NCI-H524 (cell line): ENCODE measurements at places on chromosomes 1 and 21.

- no peak for DNase-seq
These were observed 41.7 kb downstream of the PKNOX1 start for GRCh38 chr21:43015906-43016540.

GRCh38 chr1:1670866-1671265, 12.1 kb upstream of the CDK11B start:
- no peak for DNase-seq

DNA sequence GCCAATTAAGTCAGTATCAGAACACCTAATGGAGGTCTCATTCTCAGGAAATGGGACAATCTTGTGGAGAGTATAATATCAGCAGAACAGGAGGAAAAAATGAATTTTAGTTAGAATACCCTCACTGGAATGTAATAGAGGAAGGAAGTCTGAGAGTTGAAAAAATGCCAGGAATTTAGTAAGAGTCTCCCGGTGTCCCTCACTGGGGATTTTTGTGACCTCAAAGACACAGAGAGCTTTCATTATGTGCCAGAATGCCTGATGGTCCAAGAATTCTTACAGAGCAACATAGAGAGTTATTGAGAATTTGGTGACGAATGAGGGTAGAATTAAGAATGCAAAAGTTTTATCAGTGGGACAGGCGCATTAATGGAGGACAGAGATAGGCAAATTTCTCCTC, 443.5 kb upstream of the B3GALT2 start:
- DNase-seq = no peak

GRCh38 chr1:24896596-24897262, 33.3 kb downstream of the RUNX3 start:
- no peak for DNase-seq

DNA sequence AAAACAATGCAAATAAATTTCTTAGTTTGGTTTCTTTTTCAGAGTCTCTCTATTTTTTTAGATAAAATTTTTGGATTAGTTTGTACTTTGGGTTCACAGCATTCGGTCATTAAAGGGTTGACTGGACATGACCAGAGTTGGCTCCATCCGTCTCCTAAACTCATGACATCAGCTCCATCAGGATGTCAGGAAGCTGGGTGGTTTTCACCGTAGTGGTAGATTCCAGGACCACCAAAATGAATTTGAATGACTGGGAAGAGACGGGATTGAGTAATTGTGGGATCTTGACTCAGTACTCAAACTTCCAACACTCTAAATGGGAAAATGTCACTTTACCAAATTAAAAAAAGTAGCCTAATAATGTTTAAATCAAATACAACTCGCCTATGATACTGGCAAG, 279.2 kb upstream of the DUSP10 start:
- DNase-seq = no peak

- DNase-seq = no peak
These were observed 25.4 kb downstream of the INTS7 start for GRCh38 chr1:212010004-212010403.

- DNase-seq = no peak
These were observed 615.4 kb downstream of the KIF26B start for GRCh38 chr1:245770156-245770555.

DNA sequence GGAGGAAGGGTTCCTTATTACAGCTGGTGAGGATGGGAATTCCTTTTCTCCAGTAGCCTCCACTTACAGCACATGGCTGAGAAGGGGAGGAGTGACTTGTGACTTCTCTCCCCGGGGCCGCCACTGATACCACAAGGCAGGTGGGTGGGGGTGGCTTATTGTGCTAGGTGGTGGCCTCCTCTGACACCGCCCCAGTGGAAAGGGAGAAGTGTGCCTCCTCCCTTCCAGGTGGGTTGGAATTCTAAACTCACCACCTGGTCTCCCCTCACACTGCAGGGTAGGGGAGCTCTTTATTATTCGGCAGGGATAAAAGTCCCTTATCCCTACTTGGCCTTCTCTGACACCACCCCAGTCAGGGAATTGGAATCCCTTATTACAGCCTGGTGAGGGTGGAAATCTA, 89.5 kb downstream of the CCDC30 start:
- DNase-seq = no peak

DNA sequence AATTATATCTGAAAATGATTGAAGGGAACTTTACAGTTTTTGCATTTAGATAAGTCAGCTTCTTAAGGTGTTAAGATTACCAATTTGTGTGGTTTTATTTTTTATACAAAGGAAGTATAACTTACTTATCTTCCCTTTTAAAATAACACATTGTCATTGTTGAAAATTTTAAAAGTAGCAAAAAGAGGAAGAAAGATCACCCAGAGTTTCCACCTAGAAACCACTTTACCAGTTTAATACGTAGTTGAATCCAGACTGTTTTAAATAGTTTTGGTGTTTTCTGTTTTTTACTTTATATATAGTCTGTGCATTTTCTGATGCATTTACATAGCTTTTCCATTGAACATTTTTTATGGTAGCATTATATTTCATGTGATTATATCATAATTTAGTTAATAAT, 6.1 kb downstream of the CCDC18 start:
- no peak for DNase-seq

DNA sequence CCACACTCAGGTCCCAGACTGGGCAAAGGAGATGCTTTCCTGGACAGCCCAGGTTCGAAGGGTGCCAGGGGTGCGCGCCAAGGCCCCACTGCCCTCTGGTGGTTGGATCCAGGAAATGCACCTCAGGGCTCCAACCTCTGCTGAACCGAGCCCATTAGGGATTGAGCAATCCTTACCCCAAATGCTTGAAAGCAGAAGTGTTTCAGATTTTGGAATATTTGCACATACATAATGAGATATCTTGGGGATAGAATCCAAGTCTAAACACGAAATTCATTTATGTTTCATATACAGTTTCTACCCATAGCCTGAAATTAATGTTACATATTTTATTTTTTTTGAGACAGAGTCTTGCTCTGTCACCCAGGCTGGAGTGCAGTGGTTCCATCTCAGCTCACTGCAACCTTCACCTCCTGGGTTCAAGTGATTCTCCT, 57.4 kb downstream of the SLC9A1 start:
- DNase-seq = peak; percentile 69

DNA sequence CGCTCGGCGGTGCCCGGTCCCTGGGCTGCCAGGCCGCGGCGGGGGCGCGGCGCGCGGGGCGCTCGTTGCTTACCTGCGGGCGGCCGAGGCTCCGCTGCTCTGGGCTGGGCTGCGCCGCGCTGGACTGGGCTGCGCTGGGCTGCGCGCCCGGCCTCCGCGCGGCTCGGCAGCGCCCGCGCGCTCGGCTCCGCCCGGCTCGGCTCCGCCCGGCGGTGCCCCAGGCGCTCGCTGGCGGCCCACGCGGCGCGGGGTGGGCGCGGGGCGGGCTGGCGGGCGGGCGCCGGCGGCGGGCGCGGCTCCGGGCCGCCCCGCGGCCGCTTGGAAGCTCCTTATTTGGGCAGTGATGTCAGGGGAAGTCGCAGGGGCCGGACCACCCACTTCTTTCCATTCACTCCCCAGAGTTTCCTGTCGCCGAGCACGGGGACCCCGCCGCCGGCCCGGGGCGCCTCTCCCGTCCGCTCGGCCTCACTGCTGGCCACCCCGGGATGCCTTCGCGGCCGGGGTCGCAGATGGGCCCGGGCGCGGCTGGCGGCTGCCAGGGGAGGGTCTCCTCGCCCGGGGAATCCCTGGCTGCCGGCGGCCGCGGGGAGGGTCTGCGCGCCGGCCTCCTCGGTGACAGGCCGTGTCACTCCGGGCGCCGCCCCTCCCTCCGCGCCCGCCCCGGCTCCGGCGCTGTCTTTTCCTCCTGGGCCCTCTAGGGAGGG, 177.7 kb upstream of the EDN2 start:
- peak; percentile 36 for DNase-seq

DNA sequence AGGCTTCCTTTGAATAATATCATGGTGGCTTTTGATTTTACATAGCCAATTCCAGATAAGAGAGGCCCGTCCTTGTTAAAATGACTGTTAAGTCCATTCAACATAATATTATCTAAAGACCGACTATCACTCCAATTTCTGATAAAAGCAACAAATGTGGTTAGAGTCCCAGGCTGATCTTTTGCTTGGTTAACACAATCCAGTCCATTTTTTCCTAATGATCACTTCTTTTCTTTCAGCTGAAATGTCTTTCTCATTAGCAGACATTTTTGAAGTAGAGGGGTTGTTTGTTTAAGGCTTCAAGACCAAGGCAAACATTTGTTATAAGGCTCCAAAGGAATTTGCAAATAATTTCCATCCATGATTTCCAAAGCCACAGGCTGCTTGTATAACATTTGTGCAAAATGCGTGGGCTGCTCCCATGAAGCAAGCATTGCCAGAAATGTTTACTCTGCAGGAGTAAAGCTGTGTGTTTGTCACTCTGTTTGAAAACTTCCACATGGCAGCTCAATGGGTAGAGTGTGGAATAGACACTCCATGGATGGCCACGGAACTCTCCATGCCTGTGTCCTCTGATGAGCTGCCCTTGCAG, 111.5 kb downstream of the PSMG1 start:
- DNase-seq = no peak

DNA sequence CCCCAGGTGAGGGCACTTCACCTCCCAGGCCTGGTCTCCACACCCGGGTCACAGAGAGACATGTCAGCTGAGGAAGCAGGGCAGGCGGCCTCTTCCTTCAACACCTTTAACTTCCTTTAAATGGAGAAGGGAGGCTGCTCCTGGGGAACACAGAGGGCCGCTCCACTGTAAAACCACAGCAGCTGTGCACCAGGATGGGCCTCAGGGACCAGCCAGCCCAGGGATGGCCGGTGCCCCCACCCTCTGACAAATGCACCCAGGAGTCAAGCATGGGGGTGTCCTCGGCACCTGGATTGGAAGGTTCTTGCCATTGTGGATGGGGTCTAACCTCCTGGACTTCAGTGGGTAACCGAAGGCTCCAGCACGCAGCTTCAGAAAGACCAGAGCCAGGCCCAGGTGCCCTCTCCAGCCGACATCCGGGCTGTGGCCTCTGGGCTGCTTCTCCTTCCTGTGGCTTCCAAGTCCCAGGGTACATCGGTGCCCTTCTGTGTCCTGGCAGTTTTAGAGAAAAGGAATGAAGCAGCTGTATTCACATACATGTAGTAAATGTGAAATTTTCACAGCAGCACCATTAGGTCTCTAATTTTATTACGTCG, 121.7 kb upstream of the COL6A1 start:
- no peak for DNase-seq

GRCh38 chr1:247435759-247436147, 19.8 kb downstream of the NLRP3 start:
- no peak for DNase-seq

- no peak for DNase-seq
These were observed 81.2 kb upstream of the TMPRSS2 start for GRCh38 chr21:41589131-41589530.

GRCh38 chr1:198496216-198497143, 44.0 kb downstream of the ATP6V1G3 start:
- no peak for DNase-seq

- peak; percentile 64 for DNase-seq
These were observed at the start of gene DOP1B for GRCh38 chr21:36156815-36157670. DOP1B (plus strand) TSS chr21:36156824; CDS start chr21:36164734, 7,910 bp downstream.

- DNase-seq = no peak
These were observed at the start of gene TEX50 for GRCh38 chr1:173635116-173635515. TEX50 (plus strand) TSS chr1:173635338; CDS start chr1:173635522, 184 bp downstream.

GRCh38 chr1:162298266-162298665, 78.4 kb downstream of the SPATA46 start:
- no peak for DNase-seq

DNA sequence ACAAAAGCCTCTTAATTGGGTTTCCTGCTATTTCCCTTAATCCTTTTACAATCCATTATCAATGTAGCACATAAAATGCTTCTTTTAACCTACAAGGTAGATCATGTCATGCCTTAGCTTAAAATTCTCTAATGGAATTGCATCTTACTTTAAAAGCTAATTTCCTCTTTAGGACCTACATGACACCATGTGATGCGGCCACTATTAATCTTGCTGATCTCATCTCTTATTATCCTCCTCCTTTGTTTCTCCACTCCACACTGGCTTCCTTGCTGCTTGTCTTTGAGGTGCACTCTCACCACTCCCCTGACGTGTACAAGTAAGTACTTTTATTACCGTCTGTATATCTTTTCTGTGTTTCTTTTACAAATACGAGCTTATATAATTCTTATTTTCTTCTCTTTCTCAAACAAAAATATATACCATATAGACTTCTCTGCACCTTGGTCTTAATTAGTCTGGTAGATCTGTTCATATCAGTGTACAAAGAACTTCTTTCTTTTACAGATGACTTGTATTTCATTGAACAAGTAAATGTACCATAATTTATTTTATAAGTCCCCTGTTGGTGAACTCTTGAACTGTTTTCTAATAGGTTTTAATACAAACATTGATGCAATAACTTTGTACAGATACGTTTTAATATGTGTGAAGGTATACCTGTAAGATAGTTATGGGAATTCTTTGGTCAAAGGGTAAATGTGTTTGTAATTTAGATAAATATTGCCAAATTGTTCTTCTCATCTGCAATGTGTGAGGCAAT, 28.2 kb downstream of the GPR88 start:
- no peak for DNase-seq

DNA sequence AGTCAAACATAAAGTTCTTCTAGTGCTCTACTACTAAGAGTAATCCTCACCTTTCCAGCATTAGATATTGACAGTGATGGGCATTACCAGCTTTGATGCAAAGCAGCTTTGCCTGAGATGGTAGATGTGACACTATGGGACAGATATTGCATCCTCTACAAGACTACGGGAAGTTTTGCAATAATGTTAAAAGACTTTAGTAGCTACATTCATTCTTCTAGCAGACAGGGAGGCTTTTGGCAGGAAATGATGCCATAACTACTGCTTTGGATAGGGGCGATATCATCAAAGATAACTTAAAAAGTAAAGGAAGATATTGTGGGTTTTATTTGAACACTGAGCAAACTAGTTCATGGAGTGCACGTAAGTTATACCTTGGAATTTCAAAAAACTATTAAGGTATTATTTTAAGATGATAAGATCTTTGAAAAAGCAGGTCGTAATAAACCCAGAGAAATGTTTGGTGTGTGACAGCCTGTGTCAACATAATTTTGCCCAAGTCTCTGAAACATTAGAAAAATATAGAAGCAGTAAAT, 368.3 kb upstream of the TMPRSS15 start:
- DNase-seq = no peak

- no peak for DNase-seq
These were observed 31.8 kb downstream of the SLC2A1 start for GRCh38 chr1:42926879-42927242.

DNA sequence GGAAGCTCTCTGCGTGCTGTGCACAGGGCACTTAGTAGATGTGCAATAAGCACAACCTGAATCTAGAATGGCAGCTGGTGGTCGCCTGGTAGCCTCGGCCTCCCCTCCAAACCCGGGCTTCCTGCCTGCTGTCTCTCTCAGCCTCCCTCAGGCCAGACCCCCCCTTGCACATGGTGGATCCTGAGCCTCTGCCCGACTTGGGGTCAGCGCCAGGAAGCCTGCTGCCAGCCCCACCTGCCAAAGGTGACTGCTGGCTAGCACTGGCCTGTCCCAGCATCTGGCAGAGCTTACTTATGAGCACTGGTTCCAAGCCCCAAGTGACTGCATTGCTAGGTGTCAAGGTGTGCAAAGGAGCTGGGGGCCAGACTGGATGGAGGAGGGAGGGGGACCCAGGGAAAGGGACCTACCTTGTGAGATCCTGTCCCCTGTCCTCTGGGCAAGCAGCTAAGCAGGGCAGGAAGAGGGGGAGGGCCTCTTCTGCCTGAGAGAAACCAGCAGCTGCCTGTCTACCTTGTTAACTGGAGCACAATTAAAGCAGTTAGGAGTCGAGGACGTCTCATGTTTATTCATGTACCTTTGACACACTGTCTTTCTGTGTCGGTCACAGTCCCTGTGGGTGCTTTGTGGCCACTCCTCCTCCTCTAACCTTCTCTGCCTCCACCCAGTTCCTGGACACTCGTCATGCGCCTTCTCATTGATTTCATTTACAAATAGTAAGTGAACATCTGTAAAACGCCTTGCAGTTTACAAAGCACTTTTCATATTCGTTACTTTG, 100.9 kb downstream of the DDX20 start:
- peak; percentile 36 for DNase-seq
